PC-9 (cell line): ENCODE measurements at places on chromosomes 2 and 18. TPM values are rescaled to one million over a fixed set of nuclear protein-coding genes. Genes with fewer than 3 reads are reported as not detected.

Gene PMAIP1
- total RNA-seq: 16.5 and 17.0 TPM in 2 replicates

Gene MLPH
- 237 and 283 TPM in 2 replicates for total RNA-seq

Gene NGEF
- total RNA-seq: 52.2 and 55.3 TPM in 2 replicates

Gene LBH
- 30.6 and 34.4 TPM in 2 replicates for total RNA-seq

Gene RIT2
- not detected in 2 replicates for total RNA-seq

Gene GPR45
- total RNA-seq: not detected in 2 replicates

Gene UGT1A4
- 73.6 and 93.0 TPM in 2 replicates for total RNA-seq

Gene BCL2
- 2.0 TPM in 2 replicates for total RNA-seq

Gene GPR75
- 1.8 and 3.7 TPM in 2 replicates for total RNA-seq

Gene SERPINB7
- total RNA-seq: 3.0 and 4.2 TPM in 2 replicates

Gene RBM43
- 4.8 and 5.3 TPM in 2 replicates for total RNA-seq

Gene HOXD3
- total RNA-seq: not detected in 2 replicates

Gene RUFY4
- total RNA-seq: not detected in 2 replicates

Gene GPR35
- total RNA-seq: 1.1 and 2.5 TPM in 2 replicates

Gene NEB
- total RNA-seq: 0.15 TPM in 1 of 2 replicates, not detected in the other

Gene ESPNL
- total RNA-seq: 1.1 and 2.2 TPM in 2 replicates

Gene LRRTM4
- total RNA-seq: 1.3 and 2.2 TPM in 2 replicates

Gene INHA
- 5.2 and 9.1 TPM in 2 replicates for total RNA-seq

Gene EHD3
- 1.8 and 1.9 TPM in 2 replicates for total RNA-seq

Gene CPO
- total RNA-seq: not detected in 2 replicates

Gene LOXL3
- 3.1 and 5.0 TPM in 2 replicates for total RNA-seq

Gene RAD51AP2
- total RNA-seq: not detected in 2 replicates

Gene RBM44
- 0.94 and 1.5 TPM in 2 replicates for total RNA-seq

Gene TACR1
- total RNA-seq: not detected in 2 replicates

Gene CHRNA1
- total RNA-seq: not detected in 2 replicates

Gene SLC5A7
- total RNA-seq: not detected in 2 replicates

Gene MYOM1
- 0.88 and 1.3 TPM in 2 replicates for total RNA-seq

Gene ASB1
- total RNA-seq: 56.7 and 64.6 TPM in 2 replicates

Gene PSMA8
- total RNA-seq: not detected in 2 replicates

Gene ORMDL1
- total RNA-seq: 21.2 and 32.7 TPM in 2 replicates

Gene SCYGR4
- total RNA-seq: not detected in 2 replicates

Gene RGPD3
- total RNA-seq: 0.09 TPM in 1 of 2 replicates, not detected in the other

Gene SAG
- total RNA-seq: not detected in 2 replicates

Gene FAM117B
- 8.2 and 8.8 TPM in 2 replicates for total RNA-seq

Gene SGPP2
- 0.57 and 1.1 TPM in 2 replicates for total RNA-seq

Gene PLEKHH2
- total RNA-seq: 1.6 and 2.3 TPM in 2 replicates
